DMS53 (cell line): ENCODE measurements at places on chromosomes 3 and 15.

GRCh38 chr3:130709671-130710070 is 37.0 kb downstream of the PIK3R4 start:
- DNase-seq: no peak

- no peak for DNase-seq
Measured at GRCh38 chr3:23481616-23482278, 278.6 kb downstream of the UBE2E2 start.

- peak; percentile 67 for DNase-seq
Measured at GRCh38 chr3:129315223-129315997, 36.7 kb downstream of the HMCES start.

- DNase-seq: no peak
Measured at GRCh38 chr3:191350396-191351090, 20.2 kb upstream of the UTS2B start.

DNA sequence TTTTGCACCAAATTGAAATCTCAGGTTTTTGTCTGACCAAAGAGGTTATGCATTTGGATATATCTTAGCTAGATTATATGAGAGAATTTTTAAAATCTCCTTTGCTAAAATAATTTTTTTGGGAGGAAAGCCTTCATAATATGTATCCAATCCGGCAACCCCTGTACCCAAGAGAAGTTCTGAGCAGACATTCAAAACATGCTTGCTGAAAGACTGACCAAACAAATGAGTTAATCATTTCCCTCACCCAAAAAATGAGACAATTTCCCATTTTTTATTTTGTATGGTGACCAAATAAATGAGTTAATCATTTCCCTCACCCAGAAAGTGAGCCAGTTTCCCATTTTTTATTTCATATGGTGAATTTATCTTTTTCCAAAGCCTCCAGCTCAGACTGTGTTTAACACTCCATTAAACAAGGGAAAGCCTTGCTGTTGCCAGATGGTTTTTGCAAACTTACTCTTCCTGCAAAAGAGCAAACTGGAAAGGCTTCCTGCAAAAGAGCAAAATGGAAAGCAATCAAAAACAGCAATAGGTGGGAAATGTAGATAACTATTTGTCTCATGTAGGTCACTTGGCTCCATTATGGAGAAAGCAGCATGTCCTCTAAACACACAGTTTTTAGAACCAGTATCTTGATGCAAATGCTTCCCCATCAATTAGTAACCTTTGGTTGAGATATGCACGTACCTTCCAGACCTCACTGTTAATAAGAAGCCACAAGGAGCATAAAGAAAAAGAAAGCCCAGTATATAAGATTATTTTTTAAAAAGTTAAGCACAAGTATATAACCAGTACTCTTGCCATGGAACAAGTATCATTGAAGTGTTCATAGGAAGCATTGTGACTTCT is 78.4 kb upstream of the OSTN start:
- DNase-seq: no peak

- DNase-seq: no peak
Measured at GRCh38 chr15:85556618-85556895, 176.2 kb downstream of the AKAP13 start.

DNA sequence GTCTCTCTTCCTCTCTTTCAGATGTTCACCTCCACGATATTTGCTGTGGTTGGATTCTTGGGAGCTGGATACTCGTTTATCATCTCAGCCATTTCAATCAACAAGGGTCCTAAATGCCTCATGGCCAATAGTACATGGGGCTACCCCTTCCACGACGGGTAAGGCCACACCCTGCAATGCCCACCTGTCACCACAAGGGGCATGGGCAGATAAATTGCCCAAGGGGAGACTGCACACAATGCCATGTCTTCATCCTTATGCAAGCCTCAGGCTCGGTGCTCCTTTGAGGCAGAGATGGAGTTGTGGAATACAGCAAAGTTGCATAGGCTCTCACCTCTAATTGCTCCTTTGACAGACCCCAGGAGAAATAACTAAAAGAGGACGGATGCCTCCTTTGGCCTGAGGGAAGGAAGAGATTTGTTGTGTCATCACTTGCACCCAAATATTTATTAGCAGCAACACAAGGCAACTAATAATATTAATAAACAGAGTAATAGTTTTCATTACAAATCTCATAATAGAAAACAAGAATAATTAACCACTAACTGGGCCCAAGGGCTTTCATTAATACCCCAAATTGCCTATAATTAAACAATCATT is 13.2 kb downstream of the TM4SF4 start:
- DNase-seq: peak; percentile 53

DNA sequence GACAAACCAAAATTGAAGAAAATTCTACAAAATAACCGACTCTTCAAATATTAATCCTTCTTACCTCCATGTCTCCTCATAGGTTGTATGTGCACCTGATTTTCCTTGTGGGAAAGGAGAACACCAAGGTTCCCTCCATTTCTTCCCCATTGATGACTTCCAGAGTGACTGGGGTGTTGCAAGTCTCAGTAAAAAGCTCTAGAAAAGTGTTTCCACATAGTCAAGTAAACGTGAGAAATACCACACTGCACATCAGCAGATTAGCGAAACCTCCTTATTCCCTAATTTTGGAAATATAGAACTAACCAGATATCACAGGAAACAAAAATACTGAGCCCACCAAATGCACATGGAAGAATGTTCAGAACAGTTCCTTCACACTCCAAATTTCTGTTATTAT is 4.9 kb upstream of the RPN1 start:
- no peak for DNase-seq

DNA sequence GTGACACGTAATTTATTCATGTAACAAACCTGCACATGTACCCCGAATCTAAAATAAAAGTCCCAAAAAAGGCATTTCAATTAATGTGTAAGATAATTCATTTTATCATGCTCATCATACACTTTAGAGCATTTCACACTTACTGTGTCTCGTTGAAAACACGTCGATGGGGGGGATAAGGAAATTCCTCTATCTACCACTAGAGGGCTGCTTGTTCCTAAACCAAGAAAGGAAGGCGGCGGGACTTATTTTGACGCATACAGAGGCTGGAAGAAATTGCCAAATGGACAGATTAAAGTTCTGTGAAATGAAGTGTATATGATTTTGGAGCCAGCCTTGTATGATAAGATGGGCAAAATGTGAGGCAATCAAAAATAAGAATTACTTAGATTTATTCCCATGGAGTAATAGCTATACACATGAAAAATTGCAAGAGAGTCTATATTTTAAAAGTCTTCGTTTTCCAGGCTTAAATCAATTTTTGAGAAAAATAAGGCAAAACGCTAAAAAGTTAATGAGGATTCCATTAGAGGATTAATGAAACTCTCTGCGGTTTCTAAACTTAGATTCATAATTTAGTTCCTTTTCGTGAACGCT is 346.8 kb downstream of the CNTN3 start:
- peak; percentile 60 for DNase-seq

DNA sequence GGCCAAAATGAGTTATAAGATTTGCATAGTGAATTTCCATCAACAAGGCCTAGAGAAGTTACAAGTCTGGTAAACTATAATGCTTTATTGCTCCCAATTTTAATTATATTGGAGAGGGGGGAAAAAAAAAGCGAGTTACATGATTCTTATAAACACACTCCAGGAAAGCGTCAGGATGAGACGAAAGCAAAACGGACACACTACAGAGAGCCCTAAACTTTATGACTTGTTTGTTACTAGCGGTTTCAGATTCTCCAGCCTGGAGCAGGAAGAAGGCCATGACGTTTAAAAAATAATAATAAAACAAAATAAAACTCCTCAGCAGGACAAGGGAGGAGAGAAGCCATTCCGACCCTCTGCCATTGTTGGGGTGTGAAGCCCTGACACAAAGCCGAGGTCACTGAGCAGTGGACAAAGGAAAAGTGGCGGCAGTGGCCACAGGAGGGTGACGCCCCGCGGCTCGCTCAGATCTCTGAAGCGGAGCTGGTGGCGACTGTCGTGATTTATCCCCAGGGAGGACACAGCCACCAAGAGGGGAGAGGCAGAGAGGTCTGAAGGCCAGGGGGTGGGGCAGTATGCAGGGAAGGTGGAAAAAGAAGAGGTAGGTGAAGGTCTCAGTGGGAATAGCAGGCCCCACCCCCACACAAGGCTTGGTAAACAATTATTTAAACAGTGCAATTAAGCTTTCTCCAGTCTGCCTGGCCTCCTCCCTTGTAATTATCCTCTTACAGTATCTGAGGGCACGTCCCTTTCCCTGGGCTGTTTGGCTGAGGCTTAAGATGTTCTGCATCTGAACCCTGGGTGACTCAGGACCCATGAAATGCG is 45.3 kb downstream of the ADAMTS9 start:
- DNase-seq: no peak

DNA sequence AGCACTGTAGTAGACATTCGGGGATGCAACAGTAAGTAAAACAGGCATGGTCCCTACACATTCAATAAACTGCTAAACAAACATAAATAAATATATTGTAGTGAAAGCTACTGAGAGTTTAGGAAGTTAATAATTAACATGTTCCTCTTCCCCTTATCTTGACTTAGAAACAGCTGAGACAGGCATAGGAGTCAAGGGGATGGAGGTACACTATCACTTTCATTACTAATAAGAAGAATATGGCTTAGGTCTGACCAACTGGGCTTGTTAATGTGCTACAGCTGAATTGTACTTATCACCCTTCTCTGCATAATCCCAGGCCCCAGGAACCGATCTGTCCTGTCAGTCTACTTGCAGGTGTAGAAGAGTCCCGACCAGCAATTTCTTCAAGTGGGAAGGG is 116.3 kb upstream of the DAZL start:
- peak; percentile 48 for DNase-seq

- DNase-seq: no peak
Measured at GRCh38 chr15:77772641-77773402, 140.1 kb upstream of the LINGO1 start.

DNA sequence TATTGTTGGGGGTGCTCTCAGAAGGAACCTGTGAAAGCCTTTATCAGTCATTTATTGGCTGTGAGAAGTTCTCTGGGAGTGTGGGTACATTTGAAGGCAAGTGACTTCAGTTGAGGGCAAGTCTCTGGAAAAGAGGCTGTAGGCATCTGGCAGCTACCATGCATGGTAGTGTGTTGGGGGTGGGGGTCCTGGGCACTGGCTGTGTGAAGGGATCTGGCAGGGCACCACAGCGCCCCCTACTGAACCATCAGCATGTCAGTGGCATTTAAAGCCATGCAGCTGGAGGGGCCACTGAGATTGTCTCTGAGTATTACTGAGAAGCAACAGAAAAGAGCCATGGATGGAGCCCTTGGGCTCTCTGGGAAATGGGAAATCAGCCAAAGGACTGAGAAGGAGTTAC is 30.6 kb downstream of the CRTAP start:
- DNase-seq: peak; percentile 7

DNA sequence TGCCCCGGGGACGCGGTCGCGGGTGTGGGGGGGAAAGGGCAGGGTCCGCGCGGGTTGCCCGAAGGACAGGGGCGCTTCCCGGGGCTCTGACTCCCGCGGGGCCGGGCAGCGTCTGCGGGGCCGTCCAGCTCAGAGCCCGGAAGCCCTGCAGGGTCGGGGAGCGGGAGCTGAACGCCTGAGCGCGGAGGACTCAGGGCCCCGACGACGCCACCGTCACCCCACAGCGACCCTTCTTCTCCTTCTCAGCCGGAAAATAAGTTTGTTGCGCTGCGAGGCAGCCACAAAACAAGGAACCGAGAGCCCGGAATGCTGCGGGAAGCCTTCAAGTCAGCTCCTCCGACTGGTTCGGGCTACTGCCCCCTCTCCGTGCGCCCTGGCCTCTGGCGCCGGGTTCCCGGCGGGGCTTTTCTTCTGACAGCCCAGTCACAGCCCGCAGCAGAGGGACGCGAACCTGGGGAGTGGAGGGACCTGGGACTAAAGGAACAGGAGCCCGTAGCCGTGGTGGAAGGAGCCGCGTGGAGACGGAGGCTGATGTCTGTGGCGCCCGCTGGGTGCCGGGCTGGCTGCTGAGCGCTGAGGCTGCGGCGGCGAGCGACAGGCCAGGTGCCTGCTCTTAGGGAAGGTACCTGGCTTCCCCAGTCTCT is 484 bp downstream of the CNTN4 start:
- DNase-seq: peak; percentile 52

GRCh38 chr3:185208823-185209222 is 45.0 kb downstream of the EHHADH start:
- no peak for DNase-seq

DNA sequence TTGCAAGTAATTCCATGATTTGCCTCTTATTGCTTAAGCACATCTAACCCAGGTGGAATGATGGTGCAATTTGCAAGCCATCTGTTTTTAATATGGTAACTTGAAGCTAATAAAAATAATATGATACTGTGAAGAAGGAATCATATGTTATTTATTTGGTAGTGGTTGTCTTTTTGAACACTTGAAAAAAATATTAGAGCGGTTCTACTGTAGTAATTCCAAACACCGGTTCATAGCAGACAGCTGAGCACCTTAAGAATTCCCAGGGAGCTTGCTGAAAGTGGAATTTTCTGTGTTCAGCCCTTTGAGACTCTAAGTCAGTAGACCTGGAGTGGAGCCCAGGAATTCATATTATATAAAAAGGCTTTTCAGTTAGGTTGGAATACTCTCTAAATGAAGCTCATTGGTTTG is 687.4 kb downstream of the EDEM1 start:
- DNase-seq: no peak

- no peak for DNase-seq
Measured at GRCh38 chr15:98968576-98968975, 39.0 kb downstream of the PGPEP1L start.

DNA sequence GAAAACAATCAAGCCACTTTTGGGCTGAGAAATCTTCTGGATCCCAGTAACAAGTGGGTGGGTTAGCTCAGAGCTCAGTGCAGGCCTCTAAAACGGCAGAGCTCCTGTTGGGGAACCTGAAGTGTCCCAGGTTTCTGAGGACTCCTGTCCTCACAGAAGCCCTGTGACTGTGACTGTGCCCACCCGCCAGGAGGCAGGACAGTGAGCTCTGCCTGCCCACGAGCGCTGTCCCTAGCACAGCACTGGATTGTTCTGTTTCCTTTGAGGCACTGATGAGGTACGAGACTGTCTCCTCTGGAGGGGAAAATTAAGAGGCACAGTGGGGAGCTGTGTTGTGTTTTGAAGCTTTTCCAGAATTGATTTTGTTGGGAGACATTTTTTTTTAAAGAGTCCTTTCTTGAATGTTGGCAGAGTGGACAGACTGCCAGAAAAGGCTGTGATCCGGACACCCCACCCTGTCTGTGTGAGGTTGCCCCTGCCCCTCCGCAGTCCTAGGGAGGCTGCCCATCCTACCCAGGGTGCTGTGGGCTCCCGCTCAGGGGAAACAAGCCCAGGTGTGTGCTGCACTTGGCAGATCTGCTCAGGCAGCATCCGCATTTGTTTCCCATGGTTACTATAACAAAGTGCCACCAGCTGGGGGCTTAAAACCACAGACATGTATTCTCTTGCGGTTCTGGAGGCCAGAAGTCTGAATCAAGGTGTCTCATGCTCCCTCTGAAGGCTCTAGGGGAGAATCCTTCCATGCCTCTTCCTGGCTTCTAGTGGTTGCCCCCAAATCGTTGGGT is 66.6 kb upstream of the LARS2 start:
- DNase-seq: no peak

DNA sequence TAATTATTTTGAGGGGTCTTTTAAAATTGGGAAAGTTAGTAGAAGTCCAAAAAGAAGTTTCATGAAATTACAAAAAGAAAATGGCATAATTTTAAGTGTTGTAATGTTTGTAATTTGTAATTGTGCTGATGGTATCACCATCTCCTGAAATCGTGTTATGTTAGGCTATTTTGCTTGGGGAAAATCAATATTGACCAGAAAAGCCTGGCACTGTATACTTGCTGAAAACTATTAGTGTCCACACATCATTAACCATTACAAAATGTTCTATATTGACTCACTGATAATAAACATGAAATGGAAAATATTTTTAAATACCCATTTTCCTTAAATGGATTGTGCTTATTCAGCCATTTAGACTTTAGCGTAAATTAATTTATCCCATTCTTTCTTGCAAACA is 40.3 kb upstream of the ZBED2 start:
- no peak for DNase-seq
